Stimulated activated CD4-positive, alpha-beta T cell treated with anti-CD3 and anti-CD28 coated beads, TNF-alpha, amount 100 ng/mL, for 1 hour (primary cell): ENCODE measurements at places on chromosomes 2 and 18.

GRCh38 chr18:12011199-12011956 lies 30.1 kb downstream of the IMPA2 start:
- no peak for DNase-seq

DNA sequence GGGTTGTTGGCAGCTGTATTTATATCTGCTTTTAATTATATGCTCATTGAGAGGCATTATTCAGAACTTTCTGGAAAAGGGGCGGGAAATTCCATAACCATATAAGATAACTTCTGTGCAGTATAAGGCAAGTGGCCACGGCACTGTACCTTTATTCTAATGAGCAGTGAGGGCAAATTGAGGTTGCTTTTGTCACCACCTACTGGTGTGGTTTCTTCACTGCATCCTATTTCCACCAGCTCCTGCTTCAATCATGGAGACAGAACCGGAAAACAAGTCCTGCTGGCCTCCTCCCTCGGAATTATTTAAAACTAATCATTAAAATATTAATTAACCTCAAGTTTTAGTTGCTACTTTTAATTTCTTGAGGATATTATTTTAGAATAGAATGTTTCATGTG lies 759.4 kb downstream of the CBLN2 start:
- DNase-seq: no peak

DNA sequence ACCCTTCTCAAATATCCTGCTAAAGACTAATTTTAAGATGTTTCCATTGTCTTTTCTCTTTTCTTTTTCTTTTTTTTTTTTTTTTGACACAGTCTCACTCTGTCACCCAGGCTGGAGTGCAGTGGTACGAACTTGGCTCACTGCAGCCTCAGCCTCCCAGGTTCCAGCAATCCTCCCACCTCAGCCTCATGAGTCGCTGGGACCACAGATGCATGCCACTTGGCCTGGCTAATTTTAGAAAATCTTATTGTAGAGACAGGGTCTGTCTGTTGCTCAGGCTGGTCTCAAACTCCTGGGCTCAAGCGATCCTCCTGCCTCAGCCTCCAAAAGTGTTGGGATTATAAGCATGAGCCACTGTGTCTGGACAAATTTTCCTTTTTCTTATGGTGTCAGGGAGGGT lies 167.5 kb downstream of the MCFD2 start:
- no peak for DNase-seq

DNA sequence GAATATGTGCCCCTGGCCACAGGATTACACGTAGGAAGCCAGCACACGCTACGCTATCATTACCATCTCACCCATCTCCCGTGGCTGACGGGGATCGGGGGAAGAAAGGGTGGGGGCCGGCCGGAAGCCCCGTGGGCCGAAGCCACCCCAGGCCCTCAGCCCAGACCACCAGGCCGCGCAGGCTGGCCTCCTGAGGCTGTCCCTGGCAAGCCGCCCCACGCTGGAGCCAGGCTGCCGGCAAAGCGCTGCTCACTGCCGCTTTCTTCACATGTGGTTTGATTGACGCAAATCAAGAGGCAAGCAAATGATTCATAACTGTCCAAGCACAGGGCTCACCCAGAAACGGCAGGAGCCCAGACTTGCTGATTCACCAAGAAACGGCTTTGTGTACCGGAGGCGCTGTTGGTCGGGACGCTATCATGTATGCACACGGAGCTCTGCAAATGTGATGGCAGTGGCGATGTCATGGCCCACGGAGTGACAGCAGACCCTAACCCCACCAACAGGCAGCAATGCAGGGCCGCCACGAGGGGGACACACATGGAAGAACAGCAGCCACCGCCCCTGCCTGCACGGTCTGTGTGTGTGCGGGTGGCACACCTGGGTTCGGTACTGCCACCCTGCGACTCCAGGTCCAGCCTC lies 125.7 kb downstream of the HDAC4 start:
- DNase-seq: peak; percentile 66

- DNase-seq: no peak
Measured at GRCh38 chr2:216001216-216002100, 11.9 kb downstream of the MREG start.

DNA sequence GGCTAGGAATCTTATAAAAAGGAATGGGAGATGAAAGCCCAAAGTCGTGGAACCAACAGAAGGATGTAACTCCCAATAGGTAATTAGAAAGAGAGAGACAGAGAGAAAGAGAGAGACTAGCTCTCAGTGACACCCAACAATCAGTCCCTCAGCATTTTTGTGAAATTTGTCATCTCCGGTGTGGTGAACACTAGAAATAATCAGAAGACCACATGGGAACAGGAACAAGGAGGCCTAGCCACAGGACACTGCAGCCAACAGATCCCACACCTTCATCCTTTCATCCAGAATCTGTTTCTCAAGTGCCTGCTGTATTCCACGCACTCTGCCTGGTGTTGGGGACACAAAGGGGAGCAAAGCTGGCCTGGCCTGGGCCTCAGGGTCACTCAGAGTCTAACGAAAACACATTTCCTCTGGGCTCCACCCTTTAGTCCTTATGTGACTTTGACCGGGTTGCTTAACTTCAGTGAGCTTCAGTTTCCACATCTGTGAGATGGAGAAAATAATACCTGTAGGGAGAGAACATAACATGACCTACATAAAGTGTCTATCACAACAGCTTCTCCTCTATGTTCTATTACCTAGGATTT lies 53.1 kb downstream of the EHD3 start:
- no peak for DNase-seq

DNA sequence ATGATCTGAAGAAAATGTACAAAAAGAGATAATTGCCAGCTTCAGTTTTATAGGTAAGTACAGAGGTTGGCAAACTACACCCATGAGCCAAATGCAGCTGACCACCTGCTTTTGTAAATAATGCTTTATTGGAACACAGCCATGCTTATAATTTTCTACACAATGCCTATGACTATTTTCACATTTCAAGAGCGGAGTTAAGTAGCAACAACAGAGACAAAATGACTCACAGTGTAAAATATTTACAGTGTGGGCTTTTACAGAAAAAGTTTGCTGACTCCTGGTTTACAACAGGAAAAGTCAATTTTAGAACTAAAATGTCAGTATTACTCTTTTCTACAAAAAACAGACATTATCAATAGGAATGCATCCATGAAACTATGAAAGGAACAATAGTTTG lies 26.0 kb downstream of the CWC22 start:
- DNase-seq: no peak

DNA sequence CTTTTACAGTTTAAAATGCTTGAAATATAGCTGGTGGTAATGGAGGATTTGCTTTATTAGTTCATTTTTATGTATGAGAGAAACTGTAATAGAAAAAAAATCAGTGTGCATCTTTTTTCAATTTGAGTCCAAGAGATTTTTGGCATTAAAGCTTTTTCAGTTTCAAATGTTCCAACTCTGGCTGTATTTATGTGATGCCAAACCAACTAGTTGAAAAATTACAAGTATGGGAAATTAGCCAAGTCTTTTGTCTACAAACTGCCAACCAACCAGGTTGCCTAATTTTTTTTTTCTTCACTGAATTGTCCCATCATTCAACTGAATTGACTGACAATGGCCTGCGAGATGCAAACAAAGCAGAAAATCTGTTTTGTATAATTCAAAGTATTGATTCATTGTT lies 95.7 kb downstream of the ICOS start:
- DNase-seq: no peak

GRCh38 chr2:63372549-63372948 lies 215.7 kb downstream of the WDPCP start:
- no peak for DNase-seq

DNA sequence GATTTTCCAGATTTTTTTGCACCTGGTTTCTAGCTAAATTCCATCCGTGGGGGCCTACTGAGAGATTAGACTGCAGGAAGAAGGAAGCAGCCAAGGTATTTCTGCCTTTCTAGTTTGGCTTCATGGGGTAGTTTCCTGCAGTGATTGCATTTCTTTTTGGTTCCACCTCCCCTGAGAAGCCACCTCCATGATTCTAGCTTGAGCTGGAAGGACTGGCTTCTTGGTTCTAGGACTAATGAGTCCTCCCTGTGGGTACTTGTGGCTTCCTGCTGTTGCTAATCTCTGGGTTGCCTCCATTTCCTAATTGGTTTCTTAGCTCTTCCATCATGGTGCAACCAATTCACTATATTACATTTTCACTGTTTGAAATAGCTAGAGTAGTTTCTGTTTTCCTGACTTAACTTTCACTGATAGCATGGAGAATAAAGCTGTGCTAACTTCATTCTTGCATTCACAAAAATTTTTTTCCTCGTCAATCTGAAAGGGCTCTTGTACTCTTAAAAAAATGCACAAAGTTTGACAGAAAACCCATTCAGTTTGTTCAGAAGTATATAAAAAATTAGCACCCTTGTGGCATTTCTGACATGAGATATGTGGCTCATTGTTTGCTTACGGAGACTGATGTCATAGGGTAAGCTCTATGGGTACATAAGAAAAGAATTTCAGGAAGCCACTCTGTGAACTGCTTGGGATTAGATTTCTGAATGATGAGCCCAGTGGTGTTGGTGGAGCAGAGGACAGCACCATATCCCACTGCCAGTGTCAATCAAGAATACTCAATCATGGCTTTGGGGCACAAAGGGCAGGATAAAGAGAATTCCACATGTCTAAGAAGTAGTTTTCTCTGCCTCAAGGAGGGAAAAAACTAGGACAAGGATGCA lies 242.8 kb upstream of the RBMS1 start:
- no peak for DNase-seq

- no peak for DNase-seq
Measured at GRCh38 chr2:44774826-44775492, 166.5 kb upstream of the SIX3 start.
